ENCODE measurements at places on chromosomes 1 and 21.

- no peak for DNase-seq
Measured at GRCh38 chr1:202588503-202589189, 121.6 kb downstream of the SYT2 start.

- no peak for DNase-seq
Measured at GRCh38 chr1:226985239-226985838, 45.2 kb downstream of the COQ8A start.

GRCh38 chr1:154768456-154769125, 101.5 kb downstream of the KCNN3 start:
- DNase-seq: no peak

DNA sequence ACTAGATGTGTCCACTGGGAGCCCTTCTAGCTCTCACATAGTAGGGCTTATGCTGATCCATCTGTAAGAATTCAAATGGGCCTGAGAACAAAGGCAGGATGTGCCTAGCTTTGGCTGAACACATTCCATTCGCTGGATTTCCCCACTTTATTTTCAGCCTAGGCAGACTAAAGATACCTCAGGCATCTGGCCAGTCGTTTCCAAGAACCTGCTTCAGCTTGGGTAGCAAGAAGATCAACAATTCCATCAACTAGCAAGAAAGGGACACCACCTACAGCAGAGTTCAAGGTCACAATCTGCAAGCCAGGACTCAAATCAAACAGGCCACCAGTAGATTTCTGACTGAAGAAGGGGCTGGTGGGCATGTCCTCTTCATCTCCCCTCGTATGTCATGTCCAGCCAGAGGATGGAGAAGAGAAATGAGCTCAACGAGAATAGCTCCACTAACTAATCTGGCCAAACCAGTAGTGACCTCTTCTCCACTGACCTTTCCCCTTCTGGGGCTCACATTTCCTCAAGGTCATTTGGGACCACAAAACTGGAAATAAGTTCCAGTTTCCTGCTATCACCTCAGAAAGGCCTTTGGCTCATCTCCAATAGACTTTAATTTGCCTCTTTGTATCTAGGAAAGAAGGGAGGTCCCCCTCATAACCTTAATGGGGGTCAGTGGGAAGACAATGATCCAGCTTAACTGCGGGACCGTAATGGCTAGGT, 14.2 kb downstream of the TXNIP start:
- no peak for DNase-seq

DNA sequence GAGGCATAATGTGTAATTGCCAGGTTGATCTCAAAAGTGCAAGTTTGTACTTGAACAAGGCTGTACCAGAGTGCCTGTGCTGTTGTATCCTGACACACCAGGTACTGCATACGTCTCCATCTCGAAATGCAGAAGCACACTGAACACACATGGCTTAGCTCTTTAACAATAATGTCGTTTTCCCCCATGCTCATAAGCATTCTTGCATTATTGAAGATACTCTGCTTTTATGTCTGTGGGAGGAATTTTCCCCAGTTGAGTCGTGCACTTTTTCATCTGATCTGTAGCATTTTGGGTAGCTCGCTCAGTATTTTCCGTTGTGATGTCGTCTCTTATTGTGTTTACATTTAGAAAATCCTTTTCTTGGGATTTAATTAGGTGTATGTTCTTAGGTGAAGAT, 98.7 kb downstream of the PCBP3 start:
- DNase-seq: no peak

DNA sequence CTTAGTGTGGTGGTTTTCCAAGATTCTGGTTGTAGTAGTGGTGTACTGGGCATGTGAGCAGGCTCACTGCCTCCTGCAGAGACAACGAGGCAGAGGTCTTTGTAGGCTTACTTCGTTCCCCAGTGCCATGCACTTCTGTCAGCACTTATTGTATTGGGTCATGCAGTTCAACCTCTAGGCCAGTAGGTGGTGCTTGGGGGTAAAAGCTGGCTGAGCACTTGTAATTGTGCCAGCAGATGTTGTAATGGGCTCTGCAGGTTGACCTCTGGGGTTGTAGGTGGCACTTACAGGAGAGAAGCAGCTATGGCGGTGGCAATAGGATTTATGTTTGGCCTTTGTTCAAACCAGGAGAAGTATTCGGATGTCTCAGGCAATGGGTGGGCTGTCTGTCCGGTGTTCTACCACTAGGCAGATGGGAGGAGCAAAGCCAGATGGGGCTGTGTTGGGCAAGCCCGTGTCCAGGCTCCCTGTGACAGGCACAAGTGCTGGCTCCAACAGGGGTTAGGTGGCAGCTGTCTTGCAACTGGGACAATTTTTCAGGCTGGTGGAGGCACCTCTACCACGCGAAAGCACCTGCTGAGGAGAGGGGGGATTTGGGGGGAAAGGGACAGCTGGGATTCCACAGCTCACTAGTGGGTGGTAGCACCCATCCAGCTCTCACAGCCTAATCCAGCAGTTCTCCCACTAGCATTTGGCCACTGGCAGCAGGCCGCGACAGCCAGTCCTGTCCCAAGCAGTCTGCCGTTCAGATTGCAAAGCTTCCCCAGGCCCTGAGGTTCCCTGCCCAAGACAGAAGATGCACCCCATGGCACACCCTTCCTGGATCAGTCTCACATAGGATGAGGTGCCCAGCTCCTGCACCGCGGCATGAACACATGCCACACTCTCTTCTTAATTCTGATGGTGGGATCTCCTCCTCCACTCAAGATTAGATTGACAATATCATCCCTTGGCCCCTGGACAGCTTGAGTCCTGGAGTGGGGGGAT, 274.5 kb downstream of the CTH start:
- peak; percentile 23 for DNase-seq

All from NCI-H1694 (cell line).